ENCODE measurements at places on chromosomes 3 and 15.

GRCh38 chr3:52253314-52254304 lies 8.1 kb downstream of the PPM1M start:
- DNase-seq: peak; percentile 82

DNA sequence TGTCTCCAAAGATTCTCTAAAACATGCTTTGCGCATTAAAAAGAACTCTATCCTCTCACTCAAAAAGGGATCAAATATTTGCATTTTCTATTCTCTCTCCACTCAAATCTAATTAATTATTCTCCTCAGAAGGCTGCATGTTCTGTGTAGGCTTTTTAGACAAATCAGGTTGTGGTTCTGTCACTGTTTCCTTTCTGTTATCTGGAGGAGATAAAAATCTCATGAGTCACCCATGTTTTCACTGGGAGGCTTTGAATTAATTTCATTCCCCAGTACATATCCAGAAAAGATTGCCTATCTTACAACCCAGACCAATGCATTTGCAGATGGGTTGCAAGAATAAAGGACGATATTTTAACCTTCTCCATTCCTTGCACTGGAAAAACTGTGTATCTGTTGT lies 446.5 kb downstream of the GRM7 start:
- DNase-seq: no peak

DNA sequence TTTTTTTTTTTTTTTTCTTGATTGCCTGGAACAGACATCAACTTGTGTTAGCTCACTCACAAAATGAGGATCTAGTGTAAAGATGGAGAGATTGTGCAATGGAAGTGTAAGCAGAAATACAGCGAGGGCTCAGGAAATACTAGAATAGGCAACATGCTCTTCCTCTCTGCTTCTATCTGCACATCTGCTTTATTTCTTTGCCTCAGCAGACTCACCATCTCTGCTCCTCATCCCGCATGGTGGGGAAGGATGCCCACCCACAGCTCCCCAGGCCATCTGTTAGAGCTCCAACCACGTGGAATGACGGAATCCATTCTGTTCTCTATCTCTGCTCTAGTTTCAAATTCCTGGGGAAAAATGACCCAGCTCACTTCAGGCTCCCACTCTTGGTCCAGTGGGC lies 128.0 kb upstream of the ADAMTS9 start:
- DNase-seq: no peak

DNA sequence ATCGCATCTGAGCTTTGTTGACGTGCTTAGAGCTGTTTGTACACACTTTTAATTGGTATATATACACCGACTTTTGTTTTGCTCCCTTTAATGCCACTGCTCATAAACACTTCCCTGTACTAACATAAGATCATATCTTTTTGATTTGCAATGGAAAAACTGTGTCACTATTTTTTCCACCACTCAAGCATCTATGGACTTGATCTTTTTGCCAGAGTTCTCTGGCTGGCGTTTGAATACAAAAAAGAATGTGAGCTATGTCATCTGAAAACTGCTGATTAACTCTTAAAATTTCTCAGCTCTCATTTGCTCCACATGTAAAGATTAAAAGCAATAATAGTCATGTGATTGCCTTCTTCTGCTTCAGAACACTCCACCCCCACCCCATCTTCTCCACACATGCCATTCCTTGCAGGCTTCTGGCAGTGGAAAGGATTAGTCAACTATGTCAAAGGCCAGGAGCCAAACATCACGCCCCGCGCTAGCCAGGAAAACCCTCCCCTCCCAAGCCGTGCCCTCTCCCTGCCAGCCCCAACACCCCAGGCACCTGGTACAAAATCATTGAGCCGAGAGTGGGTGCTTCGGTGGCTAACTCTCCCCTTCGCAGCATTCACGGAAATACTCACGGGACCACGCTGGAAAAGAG lies 123.4 kb upstream of the MEF2A start:
- DNase-seq: no peak

DNA sequence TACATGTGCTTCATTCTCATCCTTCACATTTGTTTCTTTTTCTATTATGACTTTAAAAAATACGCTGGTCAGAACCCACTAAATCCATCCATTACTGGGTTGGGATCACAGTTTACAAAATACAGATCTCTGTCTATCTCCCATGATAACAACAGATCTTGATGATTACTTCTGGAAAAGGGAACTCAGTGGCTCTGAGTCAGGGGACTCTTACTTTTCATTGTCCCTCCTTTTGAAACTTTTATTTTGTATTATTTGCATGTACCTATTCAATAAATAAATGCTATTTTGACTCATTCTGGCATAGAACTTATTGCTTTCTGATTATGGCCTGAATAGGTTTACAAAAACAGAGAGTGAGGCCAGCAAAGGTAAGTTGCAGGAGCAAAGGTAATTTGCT lies 11.6 kb upstream of the RASGRP1 start:
- DNase-seq: no peak

- DNase-seq: no peak
Observed at GRCh38 chr3:8505621-8506020, 4.0 kb downstream of the LMCD1 start.

- no peak for DNase-seq
Observed at GRCh38 chr15:27845535-27846369, 253.4 kb downstream of the OCA2 start.

- DNase-seq: peak; percentile 22
Observed at GRCh38 chr15:70234256-70234905, 136.7 kb upstream of the TLE3 start.

GRCh38 chr3:171825222-171825828 lies 15.0 kb upstream of the PLD1 start:
- DNase-seq: no peak

- peak; percentile 60 for DNase-seq
Observed at GRCh38 chr15:60389261-60390077, 8.3 kb downstream of the ANXA2 start.

DNA sequence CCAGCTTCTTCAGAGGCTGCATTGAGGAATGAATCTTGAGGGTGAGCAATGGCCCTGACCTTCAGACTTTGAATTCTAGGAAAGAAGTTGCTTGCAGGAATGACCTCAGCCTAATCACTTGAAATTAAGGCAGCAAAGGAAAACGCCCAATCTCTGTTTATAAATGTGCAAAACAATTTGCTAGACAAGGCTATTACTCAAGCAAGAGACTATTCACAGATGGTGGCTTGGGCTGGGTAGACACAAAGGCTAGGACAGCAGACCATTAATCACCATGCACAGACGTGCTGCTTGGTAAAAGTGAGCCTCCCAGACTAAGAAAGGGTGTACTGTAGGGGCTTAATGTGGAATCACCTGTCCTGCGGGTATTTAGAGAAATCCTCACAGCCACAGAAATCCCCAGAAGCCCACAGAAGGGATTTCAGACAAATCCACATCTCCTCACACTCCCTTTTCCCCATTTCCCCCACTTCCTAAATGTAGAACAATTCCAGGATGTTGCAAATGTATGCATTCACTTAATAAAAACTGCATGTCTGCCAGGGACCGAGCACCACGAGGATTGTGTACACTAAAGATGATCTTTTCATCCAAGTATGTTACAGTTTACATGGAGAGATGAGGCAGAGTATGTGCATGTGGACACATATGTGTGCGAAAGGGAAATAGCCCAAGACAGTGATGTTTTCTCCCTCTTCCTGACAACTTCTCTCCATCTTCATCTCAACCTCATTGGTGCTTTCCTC lies 259.5 kb downstream of the THSD4 start:
- DNase-seq: no peak

GRCh38 chr15:90895571-90896117 lies 7.5 kb upstream of the MAN2A2 start:
- DNase-seq: no peak

GRCh38 chr15:90337256-90337655 lies 14.8 kb upstream of the ZNF774 start:
- DNase-seq: no peak

- DNase-seq: no peak
Observed at GRCh38 chr3:157064402-157064801, 95.5 kb downstream of the CCNL1 start.

- no peak for DNase-seq
Observed at GRCh38 chr3:27224197-27224596, 145.0 kb downstream of the NEK10 start.

DNA sequence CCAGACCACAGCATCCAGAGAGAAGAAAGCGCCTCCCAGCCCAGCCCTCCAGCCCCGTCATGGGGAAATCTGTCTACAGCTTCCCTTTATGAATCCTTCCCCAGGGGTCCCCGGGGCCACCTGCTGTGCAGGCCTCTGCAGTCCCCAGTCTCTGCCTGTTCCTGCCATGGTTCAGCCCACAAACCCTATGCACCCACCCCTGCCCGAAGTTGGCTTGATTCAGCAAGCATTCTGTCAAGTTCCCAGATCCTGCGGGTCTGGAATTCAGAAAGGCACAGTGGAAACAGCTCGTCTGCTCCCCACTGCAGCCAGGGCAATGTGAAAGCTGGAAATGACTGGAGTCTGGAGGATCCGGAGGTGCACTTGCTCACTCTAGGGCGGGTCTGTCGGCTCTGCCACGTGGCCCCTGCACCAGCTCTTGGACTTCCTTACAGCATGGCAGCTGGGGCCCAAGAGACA lies 2.9 kb upstream of the OCA2 start:
- no peak for DNase-seq

DNA sequence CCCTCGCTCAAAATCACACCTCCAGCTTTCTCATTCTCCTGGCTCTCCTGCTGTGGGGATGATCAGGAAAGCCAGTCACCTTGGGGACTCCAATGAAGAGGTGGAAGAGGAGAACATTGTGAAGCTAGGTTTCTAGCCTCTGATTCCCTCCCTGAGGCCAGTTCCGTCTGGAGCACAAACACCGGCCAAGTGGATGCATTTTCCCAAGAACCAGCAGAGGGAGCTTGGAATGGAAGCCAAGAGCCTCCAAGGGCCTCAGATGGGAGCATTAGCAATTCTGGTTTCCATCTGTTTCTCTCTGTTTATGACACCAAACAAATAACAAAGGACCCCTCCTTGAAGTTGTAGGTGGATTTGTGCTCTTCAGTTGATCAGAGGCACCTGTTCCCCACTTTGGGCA lies 40.6 kb upstream of the NMNAT3 start:
- no peak for DNase-seq

DNA sequence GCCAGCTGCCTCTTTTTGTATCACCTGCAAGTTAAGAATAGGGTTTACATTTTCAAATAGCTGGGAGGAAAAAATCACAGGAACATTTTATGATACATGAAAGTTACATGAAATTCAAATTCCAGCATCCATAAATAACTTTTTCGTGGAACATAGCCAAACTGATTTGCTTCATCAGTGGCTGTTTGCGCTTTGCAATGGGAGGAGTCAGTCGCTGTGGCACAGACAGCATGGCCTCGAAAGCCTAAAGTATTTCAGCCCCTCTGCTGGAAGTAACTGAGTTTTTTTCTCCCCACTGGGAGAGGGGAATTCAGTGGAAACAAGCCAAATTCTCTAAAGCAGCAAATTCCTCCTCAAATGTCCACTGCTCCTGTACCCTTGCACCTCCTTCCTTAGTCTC lies 271.9 kb downstream of the SUCLG2 start:
- DNase-seq: no peak

DNA sequence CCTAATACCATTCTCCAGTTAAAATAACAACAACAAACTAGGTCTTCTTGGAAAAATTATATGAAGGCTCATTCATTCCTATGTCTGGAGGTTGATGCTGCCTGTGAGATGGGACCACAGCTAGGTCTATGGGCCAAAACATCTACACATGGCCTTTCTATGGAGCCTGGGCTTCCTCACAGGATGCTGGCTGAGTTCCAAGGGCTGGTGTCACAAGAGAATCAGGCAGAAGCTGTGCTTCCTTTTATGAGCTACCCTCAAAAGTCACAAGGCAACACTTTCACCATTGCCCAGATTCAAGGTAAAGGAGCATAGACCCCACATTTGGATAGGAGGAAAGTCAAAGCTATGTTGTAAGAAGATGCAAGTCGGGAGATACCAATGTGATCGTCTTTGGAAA lies 4.6 kb upstream of the RTP2 start:
- DNase-seq: no peak

- peak; percentile 35 for DNase-seq
Observed at GRCh38 chr15:31867536-31868442, 162.5 kb upstream of the CHRNA7 start.

DNA sequence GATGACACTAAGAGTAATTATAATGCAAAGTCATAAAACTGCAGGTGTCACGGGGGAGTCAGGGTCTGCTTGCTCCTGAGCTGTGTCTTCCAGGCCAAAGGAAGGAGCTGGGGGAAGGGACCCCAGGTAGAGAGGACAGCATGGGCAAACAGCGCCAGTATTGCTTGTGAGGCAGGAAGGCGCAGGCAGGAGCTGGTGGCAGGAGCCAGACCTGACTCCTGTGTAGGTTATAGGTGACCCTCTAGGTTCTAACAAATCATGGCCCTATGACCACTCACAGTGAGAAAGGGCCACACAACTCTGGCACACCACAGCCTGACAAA lies 1.9 kb downstream of the CISH start:
- DNase-seq: no peak

DNA sequence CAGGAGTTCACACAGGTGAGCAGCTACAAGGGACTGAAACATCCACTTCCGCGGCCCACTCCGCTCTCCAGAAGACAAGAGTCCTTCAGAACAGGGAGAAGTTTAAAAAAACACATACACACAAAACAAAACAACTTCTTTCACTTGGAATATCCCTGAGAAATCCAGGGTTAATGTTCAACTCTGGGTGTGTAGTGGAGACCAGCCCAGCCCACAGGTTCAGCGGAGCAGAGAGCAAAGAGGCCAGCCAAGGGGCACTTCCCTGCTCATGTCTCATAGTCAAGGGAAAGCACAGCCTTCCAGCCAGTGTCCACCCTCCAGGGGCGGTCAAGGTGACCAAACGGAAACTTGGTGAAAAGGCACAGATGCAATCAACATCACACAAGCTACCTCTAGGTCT lies 41.6 kb downstream of the WNT5A start:
- no peak for DNase-seq

GRCh38 chr3:187954873-187955586 lies 198.9 kb upstream of the LPP start:
- no peak for DNase-seq

- DNase-seq: no peak
Observed at GRCh38 chr3:172140499-172141391, 101.4 kb downstream of the FNDC3B start.

GRCh38 chr3:144369129-144369879 lies 397.7 kb downstream of the DIPK2A start:
- no peak for DNase-seq

GRCh38 chr3:13260259-13261103 lies 159.6 kb downstream of the NUP210 start:
- DNase-seq: no peak

Measured in activated T-helper 1 cell treated with anti-CD3 and anti-CD28 coated beads, Interleukin-12 subunit alpha, Interleukin-12 subunit beta, Interleukin-2, Interleukin-4 antibody, amounts not matched to agents 30 ng/mL and 10 ng/mL and 1 ng/mL, durations not matched to agents 14 hours and 24 hours and 36 hours (primary cell).